ENCODE measurements at places on chromosomes 1 and 21.

- no peak for DNase-seq
Measured at GRCh38 chr1:156882543-156882942, 11.0 kb upstream of the PEAR1 start.

- no peak for DNase-seq
Measured at GRCh38 chr1:5348732-5349465, 643.3 kb downstream of the NPHP4 start.

- DNase-seq = no peak
Measured at GRCh38 chr1:184958554-184959353, 15.6 kb downstream of the NIBAN1 start.

- DNase-seq = no peak
Measured at GRCh38 chr1:165052431-165052830, 304.1 kb downstream of the LMX1A start.

- DNase-seq = no peak
Measured at GRCh38 chr1:238112952-238113621, 222.4 kb upstream of the ZP4 start.

GRCh38 chr1:36369061-36369861 lies 16.5 kb downstream of the STK40 start:
- peak; percentile 58 for DNase-seq

- DNase-seq = no peak
Measured at GRCh38 chr1:187045371-187045770, 216.6 kb downstream of the PLA2G4A start.

GRCh38 chr1:99544328-99544727 lies 101.6 kb upstream of the PALMD start:
- no peak for DNase-seq

GRCh38 chr1:197471248-197471985 lies 203.4 kb downstream of the CRB1 start:
- peak; percentile 4 for DNase-seq

GRCh38 chr1:185565302-185565701 lies 168.9 kb upstream of the HMCN1 start:
- no peak for DNase-seq

GRCh38 chr21:32940079-32941014 lies 85.4 kb upstream of the OLIG2 start:
- DNase-seq = peak; percentile 70

DNA sequence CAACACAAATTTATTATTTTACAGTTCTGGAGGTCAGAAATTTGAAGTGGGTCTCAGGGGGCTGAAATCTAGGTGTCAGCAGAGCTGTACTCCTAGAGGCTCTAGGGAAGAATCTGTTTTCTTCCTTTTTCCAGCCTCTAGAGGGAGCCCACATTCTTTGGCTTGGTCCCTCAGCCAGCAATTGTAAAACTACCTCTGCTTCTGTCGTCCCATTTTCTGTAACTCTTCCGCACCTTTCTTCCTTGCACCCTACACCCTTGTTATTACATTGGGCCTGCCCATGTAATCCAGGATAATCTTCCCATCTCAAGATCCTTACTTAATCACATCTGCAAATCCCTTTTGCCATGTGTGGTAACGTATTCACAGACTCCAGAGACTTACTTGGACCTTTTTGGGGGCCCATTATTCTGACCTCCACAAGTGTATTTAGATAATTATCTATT lies 24.8 kb upstream of the THEM4 start:
- DNase-seq = peak; percentile 42

DNA sequence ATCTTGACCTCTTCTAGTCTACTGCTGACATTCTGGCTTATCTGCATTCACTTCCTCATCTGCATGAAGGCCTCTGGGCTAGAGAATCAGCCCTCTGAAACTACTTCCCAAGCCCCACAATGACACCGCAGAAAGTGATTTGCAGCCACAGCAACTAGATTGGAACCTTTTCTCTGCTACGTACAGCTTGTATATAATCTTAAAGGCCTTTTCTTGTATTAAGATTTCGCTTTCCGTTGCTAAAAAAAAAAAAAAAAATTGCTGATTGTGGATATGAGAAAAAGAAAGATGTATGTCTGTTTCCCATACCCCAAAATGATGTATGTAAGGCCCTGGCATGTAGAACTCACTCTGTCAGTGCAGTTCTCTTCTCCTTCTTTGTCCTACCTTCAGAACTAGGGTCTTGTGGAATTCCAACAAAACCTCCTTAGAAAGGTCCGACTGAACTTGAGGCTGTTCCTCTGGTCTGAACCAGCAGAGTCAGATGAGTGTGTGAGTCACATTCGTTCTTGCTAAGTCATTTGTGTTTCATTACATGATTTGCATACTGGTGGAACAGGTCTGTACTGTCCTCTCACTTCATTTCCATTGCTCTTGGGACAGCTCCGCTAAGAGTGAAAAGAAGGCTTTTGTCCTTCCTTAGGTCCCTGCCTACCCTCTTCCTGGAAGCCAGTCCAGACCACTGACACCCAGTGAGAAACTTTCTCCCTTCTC lies 62.7 kb downstream of the PLPP3 start:
- DNase-seq = no peak

DNA sequence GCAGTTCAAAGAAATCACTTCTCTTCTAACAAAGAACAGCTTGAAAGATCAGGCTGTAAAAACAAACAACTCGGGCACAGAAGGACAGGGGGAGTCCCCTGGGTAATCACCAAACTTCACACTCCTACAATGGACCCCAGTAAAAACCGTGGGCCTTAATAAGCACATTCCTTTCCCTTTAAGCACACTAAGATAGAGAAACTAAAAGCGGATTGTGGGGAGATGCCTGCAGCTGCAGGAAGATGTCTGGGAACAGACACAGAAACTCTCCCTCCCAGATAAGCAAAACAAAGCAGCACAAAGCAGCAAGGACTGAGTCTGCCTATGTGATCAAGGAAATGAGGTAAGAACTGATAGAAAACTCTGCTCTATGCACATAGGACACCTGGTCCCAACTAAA lies 37.6 kb upstream of the CTBS start:
- no peak for DNase-seq

DNA sequence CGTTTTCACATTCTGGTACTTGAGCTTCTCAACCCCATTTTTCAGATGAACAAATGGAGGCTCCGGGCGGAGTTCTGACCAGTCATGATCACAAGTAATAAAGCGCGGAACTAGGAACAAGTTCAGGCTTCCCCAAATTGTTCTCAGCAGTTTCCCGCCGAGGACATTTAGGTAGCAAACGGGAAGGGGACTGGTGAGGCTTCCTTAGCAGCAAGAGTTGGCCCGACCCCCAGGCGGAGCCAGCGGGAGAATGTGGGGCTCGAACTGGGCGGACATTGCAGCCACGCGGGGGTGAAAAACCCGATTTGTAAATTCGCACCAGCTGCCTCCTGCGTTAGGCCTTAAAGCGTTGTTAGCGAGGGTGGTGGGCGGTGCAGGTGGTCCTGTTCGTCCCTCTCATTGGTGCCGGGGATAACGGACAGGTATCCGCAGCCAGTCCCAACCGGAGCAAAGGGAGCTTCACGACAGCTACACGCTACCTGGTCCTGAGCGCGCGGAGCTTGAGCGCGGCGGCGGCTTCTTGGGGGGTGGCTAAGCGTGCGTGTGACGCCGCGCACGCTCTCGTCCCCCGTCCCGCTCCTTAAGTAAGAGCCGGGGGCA lies 15.3 kb downstream of the SEMA6C start:
- peak; percentile 42 for DNase-seq

- no peak for DNase-seq
Measured at GRCh38 chr21:14040386-14040785, 170.4 kb downstream of the LIPI start.

GRCh38 chr1:155022136-155022926 lies 11.2 kb downstream of the DCST2 start:
- DNase-seq = no peak

- DNase-seq = no peak
Measured at GRCh38 chr1:3884966-3885365, 15.1 kb downstream of the C1orf174 start.

DNA sequence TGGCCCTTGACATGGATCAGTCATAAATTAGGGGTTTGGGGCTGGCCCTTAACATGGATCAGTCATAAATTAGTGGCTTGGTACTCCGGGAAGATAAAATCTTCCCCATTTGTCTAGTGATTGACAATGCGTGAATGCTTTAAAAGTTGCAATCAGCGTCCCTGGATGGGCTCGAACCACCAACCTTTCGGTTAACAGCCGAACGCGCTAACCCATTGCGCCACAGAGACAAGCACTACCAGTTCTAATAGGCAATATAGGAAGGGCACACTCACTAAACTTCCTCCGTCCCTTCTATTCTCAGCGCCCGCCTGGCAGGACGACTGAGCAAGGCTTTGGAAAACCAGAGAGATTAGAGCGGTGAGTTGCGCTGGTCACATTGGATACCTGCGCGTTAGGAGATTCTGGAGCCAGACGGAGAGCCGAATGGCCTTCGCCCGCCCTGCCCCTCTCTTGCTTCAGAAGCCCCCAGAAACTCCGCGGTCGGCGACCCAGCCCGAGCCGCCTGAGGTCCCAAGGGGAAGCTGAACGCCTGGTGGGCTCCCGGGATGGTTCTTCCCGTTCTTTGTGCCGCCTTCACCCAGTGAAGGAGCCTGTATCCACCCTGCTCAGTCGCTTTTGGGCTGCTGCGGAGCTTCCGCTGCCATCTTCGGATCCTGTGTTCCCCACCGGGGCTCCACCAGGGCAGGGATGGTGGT lies 235.9 kb downstream of the FAM72C start:
- peak; percentile 2 for DNase-seq

GRCh38 chr1:78171736-78172590 lies 126.2 kb downstream of the GIPC2 start:
- DNase-seq = no peak

DNA sequence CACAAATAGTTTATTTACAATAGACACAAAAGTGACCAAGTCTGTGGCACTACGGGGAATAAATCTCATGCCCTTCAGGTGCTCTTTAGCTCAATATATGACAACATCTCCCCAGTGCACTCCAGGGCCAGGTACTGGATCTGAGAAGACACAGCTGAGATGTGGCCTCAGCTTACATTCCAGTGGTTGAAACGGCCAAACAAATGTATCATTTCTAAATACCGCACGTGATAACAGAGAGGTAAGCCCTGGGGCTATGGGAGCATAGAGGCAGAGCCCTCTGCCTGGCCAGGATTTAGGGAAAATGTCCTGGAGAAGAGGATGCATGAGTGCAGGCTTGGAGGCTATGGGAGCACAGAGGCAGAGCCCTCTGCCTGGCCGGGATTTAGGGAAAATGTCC lies 630.5 kb downstream of the SMYD3 start:
- no peak for DNase-seq

- no peak for DNase-seq
Measured at GRCh38 chr1:77100875-77101274, 118.4 kb downstream of the PIGK start.

GRCh38 chr1:25796811-25797458 lies 3.1 kb upstream of the SELENON start:
- DNase-seq = peak; percentile 64

- DNase-seq = no peak
Measured at GRCh38 chr1:60866226-60866900, 216.0 kb upstream of the NFIA start.

DNA sequence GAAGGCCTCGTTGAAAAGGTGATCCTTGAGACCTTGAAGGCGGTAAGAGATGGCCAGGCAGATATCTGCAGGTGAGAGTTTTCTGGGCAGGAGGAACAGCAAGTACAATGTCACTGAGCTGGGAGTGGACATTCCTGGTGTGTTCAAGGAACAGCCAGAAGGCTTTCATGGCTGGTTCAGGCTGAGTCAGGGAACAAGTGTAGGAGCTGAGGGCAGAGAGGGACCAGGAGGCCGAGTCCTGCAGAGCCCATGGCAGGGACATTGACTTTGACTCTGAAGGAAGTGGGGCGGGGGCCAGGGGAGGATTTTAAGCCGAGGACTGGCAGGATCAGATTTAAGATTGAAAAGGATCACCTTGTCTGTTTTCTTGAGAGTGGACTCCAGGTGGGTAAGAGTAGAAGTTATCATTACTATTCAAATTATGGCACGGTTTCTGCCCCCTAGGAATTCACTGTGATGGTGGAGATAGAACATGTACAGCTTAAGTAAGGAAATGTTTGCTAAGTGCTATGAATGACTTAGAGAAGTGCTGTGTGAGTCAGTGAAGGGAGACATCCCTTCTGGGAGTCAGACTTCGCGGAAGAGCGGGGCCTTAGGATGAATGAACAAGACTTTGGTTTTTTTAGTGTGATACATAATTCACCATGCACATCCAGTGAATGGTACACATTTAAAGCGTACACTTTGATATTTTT lies 202.3 kb downstream of the KIF26B start:
- no peak for DNase-seq

DNA sequence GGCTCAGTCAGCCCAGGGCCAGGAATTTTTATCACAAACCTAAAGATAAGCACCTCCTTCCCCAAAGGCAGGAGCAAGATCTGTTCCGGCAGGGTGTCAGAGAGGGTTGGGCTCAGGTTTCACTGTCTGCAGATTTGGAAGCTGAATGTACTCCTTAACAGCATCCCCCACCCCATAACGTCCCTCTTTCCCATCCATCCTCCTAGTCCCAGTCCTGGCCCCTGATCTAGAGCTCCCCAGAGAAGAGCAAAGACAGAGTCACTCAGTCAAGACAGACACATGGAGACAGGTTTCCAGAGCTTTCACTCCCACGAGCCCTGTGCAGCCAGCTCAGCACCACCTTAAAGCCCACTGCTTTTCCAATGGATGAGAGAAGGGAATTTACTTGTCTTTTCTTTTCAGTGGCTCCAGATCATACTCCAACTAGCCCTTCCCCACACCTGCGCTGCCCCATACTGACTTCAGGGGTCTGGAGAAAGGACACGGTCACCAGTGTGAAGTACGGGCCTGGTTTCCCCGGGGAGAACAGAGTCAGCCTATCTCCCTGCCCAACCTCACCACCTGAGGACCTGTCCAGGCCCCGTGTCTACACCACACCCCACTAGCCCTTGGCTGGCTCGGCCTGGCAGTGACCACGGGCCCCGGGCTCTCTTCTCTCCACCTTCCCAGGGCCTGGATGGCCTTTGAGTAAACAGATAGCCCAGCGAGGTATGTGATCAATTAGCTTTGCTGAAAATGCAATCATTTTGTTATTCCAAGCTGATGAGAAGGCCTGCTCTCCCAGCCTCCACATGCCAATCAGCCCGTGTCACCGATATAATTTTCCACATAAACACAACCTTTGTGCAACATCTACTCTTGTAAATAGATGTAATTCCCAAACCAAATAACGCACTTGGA lies 249.1 kb downstream of the FOXD2 start:
- no peak for DNase-seq

DNA sequence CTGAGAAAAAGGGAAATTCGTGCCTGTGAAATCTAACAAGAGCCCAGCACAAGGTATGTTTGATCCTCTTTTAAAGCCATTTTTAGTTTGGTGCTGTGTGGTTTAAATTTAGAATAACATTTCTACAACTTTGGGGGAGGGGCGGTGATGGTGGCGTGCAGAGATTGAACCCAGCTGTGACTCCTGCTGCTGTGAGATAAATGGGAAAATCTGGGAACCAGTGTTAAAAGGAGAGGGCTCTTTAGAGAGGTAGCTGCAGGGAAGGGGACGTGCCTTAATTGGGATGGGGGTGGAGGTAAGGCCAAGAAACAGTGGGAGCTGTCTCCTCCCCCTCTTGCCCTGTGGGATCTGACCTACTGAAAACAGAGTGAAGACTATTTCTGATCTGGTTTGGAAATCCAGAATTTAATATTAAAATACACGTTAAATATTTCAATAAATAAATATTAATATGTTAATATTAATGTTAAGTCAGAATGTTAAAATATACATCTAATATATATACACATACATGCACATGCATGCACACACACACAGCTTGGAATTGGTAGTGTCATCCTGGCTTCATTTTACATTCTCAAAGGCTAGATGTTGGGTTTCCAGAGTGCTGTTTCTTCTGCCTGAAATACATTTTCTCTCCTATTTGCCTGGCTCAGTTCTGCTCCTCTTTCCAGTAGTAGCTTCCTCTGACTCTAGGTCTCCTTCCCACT lies 30.1 kb upstream of the DNAJC6 start:
- DNase-seq = no peak

- peak; percentile 24 for DNase-seq
Measured at GRCh38 chr21:44874497-44875315, 1.2 kb upstream of the PTTG1IP start.

Measured in globus pallidus (tissue), 1 donor.